ENCODE measurements at places on chromosomes 1 and 21.

- no peak for DNase-seq
Observed at GRCh38 chr1:2912424-2913061, 108.7 kb upstream of the ACTRT2 start.

GRCh38 chr1:234827181-234827580, 217.2 kb upstream of the IRF2BP2 start:
- no peak for DNase-seq

GRCh38 chr21:41634858-41635257, 126.9 kb upstream of the TMPRSS2 start:
- DNase-seq, result no peak

- DNase-seq, result no peak
Observed at GRCh38 chr21:46100426-46100825, 2.5 kb downstream of the COL6A2 start.

DNA sequence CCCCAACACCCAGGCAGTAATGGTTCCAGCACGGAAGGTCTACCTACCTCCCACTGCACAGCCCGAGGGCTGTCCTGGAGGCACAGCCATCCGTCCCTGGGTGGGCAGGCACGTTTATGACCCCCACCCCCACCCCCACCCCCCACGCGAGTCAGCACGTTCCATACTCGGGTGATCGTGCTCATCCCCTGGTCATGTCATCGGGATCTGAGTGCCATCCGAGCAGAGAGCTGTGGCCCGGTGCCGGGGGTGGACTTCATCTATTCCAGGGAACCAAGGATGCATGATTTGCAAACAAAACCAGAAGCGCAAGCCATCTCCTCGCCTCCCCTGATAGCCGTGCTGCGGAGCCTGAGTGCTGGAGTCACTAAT, 1.1 kb downstream of the TSPEAR start:
- DNase-seq, result no peak

DNA sequence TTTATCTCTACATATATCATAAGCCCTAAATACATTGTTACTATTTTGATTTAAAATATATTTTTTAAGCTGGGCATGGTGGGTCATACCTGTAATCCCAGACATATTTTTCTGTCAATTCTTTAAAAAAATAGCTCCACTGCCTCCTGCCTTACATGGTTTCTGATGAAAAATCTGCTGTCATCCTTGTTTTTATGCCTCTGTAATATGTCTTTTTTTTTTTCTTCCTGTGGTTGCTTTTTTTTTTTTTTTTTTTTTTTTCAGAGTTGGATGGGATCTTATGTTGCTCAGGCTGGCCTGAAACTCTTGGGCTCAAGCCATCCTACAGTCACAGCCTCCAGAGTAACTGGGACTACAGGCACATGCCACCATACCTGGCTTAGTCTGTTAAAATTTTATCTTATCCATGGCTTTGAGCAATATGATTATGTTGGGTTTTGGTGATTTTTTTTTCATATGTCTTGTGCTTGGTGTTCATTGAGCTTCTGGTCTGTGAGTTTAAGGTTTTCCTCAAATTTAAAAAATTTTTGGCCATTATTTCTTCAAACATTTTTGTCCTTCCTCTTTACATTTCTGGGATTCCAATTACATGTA, 12.4 kb upstream of the EDARADD start:
- no peak for DNase-seq

DNA sequence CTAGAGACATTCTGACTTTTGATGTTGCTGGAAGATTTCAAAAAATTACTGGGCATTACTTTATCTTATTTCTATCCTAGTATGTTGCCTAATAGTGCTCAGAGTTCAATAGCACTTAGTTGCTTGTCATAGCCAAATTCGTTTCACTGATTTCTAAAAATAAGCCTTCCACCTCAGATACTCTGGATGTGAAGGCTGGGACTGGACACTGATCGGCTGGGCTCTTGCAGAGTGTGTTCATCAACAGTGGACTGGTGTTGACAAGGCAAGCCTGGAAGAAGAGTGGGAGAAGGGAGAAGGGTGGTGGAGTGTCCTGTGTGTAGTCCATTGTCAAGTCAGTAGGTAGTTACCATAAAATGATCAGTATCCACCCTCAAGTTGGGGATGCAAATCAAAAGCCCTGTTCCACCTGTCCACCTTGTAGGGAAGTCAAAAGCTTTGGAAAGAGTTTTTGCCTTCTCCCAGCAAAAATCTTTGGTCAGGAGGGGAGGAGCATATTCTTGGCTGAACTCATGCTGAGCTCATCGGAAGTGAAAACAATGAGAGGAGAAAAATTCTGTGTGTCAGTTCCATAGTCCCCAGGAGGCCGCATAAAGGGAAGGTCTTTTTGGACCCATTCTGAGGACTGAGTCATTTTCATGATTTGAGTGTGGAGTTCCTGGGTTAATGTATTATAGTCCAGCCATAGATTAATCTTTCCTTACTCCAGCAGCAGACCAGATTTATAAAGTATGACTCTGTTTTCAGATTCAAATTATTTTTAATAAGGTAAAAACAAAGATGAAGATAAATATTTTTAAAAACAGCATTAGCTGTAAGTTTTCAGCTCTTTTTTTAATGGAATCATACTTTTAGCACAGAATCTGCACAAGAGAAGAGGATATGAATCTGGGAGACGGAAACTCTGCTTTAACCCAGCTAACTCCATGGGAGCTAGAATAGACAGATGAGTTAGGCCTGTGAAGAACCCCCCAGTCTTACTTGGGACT, 99.5 kb upstream of the BMP8A start:
- peak; percentile 85 for DNase-seq

All from HepG2 (cell line).